ENCODE measurements at places on chromosomes 7 and 10.

DNA sequence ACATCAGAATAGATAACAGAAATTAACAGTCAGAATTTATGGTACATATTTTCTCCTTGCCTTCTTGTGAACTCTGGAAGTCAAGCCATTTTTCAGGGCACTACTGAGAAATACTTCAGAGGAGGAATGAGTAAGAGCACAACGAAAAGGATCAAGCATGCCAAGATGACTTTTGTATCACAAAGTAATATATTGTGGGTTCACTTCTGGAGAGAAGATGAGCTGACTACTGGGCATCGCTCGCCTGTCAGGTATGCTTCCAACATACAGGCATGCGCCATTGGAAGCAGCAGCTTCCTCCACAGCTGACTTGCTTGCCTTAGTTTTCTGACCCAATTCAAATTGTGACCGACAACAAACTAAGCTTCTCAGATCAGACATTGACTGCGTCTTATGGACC, 137.3 kb downstream of the VTI1A start:
- no peak for DNase-seq

- peak; percentile 97 for DNase-seq
These were observed 8.0 kb upstream of the HSPB1 start for GRCh38 chr7:76294344-76295024.

DNA sequence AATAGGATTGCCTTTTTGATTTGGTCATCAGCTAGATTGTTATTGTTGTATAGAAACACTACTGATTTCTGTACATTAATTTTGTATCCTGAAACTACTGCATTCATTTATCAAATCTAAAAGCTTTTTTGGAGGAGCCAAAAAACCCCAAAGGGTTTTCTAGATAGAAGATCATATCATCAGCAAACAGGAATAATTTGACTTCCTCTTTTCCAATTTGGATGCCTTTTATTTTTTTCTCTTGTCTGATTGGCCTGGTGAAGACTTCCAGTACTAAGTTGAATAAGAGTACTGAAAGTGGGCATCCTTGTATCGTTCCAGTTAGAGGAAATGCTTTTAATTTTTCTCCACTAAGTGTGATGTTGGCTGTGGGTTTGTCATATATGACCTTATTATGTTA, 10.6 kb upstream of the ENTPD7 start:
- no peak for DNase-seq

GRCh38 chr7:130425796-130426195, 15.0 kb downstream of the CEP41 start:
- DNase-seq: no peak

GRCh38 chr10:90969947-90970673, 49.2 kb upstream of the ANKRD1 start:
- no peak for DNase-seq

DNA sequence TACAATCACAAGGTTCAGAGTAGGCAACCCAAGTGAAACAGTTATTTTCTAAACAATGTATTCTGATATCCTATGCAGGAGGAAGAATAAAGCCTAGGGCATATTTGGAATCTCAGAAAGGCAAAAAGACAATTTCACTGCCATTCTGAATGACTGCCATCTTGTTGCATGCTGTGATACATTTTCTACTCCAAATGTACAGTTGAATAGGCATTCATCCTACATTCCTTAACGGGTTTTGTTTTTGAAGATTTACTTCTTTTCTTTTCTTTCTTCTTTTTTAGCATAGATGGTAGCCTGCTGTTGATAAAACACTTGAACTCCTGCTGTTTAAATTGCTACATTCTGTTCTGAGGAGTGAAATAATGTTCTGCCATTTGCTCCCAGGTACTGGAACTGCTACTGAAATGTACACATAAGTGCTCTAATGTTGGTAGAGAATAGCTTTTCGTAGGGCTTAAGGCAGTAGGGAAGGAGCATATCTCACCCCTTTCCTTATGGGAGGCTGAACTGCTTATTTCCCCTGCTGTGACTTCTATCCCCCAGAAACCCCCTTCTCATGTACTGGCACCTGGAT, 506.8 kb downstream of the DNAJB9 start:
- no peak for DNase-seq

- DNase-seq: no peak
These were observed 11.8 kb downstream of the PODXL start for GRCh38 chr7:131544449-131545301.

Data from heart right ventricle (tissue), 16 donors.